OCI-M1 (cell line): ENCODE measurements at places on chromosomes 6 and 20.

GRCh38 chr20:18055261-18055660 lies 2.5 kb downstream of the OVOL2 start:
- no peak for DNase-seq

- no peak for DNase-seq
Observed at GRCh38 chr6:39430871-39431523, 108.5 kb upstream of the KCNK16 start.

- peak; percentile 88 for DNase-seq
Observed at GRCh38 chr6:79077715-79078074, 359 bp downstream of the PHIP start.

DNA sequence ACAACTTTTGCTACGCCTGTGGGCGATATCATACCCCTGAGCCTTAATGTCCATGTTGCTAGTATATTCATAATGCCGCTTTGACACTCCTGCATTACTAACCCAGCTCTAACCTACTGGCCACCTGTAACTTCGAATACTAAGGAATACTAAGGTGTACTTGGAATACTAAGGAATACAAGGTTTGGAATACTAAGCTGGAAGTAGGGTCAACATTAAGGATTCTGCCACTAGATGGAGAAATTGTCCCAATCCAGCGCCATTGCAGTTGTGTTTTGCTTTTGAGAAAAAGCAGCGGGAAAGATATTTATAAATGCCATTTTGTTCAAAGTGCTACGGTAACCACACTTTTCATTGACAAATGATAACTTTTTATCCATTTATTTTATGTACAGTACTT lies 10.7 kb downstream of the TBXT start:
- DNase-seq, result peak; percentile 13

DNA sequence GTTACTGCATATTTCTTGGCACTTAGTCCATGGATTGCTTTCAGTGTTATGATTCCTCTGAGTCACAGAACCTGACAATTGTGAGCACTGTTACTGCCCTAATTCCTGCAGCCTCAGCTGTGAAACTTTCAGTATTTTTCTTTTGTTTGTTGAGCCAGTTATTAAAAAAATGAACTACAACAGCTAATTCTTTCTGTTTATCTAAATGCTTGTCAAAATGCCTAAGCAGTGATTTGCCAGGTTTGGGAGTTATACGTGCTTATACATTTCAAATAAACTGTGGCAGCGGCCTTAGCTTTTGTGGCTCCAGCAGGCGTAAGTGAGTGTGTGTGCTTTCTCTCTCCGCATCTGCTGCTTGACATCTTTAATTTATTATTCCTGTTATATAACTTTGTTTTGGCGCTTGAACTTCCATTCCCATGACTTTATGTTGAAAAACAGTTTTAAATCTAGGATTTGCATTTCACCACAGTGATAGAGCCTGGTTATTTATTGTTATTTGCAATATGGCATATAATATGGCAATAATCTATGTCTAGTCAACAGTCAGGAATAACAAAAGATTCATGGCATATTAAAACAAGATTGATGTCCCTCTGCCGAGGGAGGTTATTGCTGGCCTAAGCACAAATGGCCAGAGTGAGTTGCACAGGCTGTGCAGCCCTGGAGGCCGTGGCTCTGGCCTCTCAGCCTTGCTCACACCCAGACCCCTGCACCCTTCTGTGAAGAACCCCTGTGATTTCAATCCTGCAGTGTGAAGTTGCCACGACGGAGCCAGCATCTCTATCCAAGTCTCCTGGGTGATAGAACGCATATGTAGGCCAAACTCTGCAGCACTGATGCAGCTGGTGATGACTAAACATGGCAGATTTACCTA lies 303.4 kb downstream of the THBS2 start:
- no peak for DNase-seq

DNA sequence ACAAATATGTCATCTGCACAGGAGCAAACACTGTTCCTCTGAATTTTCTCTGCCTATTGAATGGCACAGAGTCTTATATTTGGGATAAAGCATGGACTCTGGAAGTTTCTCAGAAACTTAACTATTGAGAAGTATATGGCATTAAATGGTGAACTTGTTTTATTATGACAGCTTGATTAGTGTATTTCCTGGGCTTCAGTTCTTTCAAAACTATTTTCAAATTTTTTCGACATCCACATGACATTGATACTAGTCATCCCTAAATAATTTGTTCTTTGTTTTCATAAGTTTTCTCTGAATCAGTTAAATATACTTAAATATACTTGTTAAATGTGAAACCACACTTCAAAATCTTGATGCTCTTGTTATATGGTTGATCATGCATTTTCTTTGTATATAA lies 144.0 kb upstream of the TSHZ2 start:
- no peak for DNase-seq

DNA sequence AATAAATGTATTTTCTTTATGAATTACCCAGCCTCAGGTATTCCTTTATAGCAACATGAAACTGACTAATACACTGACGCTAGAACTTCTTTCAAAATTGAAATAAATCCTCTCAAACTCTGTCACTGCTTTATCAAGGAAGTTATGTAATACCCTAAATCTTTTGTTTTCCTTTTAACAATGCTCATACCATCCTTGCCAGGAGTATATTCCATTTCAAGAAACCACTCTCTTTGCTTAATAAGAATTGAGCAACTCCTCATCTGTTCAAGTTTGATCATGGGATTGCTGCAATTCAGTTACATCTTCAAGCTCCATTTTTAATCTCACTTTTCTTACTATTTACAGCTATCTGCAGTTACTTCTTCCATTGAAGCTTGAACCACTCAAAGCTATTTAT lies 707.6 kb upstream of the MARCKS start:
- no peak for DNase-seq

- no peak for DNase-seq
Observed at GRCh38 chr20:2131366-2131765, 29.7 kb downstream of the STK35 start.

- no peak for DNase-seq
Observed at GRCh38 chr6:112786801-112787200, 439.7 kb downstream of the RFPL4B start.

GRCh38 chr20:24961384-24962181 lies 12.5 kb downstream of the CST7 start:
- no peak for DNase-seq

GRCh38 chr6:168218785-168219566 lies 100.6 kb downstream of the DACT2 start:
- DNase-seq, result no peak

GRCh38 chr20:11372876-11373790 lies 544.6 kb upstream of the BTBD3 start:
- peak; percentile 41 for DNase-seq

DNA sequence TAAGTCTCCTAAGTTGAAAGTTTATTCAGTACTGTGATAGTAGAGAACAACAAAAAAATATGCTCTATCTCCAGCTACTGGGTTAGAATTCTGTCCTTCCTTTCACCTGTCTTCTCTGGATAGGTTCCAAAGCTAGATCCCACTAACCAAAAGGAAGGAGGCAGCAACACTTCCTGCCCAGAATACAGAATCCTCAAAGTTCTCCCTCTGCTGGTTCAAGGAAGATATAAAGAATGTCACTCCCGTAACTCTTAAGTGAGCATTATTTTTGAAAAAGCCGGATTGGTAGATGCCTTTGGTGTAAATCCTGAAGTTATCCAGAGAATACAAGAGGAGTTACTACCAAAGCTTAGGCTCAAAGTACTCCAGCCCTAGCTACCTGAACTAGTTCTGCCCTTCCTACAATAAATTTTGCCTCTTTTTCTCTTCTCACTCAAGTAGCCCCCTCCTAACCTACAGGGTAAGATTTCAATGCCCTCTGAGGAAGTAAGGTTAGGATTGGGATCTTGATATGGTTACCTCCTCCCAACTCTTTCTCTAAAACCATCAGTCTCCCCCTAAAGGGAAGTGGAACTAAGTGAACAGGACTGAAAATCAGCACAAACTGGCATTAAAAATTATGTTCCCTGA lies 26.0 kb upstream of the CRIP3 start:
- peak; percentile 82 for DNase-seq

DNA sequence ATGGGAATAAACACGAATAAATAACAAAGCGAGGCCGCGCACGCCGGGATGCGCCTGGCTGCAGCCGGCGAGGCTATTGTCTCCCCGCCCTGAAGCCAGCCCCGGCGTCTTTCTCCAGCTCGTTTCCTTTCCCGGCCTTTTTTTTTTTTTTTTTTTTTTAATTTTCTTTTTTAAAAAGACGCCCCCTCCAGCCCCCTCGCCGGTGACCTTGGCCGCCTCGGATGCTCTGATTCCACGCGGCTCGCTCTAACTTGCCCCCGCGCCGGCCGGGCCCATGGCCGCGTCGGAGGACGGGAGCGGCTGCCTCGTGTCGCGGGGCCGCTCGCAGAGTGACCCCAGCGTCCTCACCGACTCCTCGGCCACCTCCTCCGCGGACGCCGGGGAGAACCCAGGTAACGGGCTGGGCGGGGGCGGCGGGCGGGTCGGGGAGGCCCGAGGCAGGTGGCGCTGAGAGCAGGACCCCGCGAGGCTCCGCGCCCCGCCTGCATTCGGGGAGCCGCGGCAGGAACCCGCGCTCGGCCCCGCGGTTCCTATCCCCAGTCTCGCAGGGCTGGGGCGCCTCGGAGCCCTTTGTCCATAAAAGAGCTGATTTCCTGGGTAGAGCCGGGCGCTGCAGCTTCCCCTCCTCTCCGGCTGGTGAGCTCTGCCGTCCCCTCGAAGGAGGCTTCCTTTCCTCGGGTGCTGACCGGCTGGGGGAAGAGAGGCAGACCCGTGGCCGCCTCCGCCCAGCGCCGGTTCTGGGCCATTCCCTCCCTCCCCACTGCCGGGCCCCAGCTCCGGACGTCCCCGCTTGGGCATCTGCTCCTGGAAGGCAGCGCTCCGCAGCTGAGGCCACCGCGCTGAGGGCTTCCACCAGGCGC lies 631 bp downstream of the PHACTR3 start:
- DNase-seq, result no peak

DNA sequence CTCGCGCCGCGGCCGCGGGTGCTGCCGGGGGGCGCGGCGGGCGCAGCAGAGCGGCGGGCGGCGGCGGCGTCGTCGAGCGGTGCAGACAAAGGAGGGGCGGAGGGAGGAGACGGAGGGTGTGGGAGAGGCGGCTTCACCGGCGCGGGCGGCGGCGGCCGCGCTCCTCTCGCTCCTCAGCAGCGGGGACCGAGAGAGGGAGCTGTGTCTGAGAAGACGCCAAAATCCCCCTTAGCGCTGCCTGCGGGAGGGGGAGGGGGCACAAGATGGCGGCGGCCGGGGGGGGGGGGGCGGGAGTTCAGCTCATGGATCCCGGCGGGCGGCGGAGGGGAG lies 296 bp downstream of the ADNP start:
- DNase-seq, result no peak

DNA sequence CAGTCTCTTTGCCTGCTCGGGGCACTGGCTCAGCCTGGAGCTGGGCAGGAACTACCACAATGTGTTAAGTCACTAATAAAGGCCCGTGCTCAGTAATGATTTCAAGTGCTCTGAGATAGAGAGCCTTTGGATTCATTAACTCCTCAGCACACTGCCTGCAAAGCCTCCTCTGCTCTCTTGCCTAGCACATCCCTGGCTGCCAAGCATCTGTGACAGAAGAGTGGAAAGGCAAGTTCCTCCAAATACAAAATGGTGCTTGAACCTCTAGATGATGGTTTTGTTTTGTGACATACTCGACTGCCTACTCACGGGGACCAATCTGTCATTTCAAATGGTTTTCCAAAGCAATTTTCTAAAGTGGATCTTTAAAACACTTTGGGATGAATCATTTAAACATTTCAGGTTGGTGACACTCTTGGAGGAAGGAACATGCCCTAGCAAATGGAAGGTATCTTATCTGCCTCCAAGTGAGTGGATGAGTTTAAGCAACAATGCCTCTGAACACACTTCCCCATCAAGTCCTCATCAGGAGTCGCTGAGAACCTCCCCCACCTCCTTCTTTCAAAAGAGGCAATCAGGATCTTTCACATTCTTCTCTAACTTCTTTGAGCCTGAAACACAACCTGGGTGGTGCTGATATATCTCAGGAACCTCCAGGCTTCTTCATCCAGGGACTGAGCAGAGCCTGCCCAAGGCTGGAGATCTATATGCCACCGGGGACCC lies 35.8 kb downstream of the METTL24 start:
- DNase-seq, result peak; percentile 33

- DNase-seq, result no peak
Observed at GRCh38 chr6:12324099-12324498, 33.9 kb downstream of the EDN1 start.

GRCh38 chr20:53826597-53827291 lies 233.1 kb upstream of the ZNF217 start:
- peak; percentile 20 for DNase-seq

GRCh38 chr6:168333491-168333890 lies 13.9 kb upstream of the DACT2 start:
- DNase-seq, result no peak

DNA sequence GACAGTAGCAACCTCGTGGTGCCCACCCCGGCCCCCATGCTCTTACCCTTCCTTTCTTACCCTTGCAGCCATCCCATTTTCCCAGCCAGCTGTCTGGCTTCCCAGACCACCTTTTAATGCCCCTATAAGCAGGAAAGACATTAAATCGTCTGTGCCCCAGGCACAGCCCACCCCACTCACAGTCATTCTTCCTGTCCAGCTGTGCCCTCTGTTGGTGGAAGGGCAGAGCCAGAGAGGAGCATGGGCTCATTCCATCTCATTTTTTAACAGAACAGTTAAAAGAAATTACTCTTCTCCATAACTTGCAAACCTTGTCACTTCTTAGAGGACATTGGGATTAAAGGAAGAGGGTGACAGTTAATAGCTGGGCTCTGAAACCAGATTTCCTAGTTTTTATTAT lies 240.5 kb downstream of the NRN1 start:
- no peak for DNase-seq

DNA sequence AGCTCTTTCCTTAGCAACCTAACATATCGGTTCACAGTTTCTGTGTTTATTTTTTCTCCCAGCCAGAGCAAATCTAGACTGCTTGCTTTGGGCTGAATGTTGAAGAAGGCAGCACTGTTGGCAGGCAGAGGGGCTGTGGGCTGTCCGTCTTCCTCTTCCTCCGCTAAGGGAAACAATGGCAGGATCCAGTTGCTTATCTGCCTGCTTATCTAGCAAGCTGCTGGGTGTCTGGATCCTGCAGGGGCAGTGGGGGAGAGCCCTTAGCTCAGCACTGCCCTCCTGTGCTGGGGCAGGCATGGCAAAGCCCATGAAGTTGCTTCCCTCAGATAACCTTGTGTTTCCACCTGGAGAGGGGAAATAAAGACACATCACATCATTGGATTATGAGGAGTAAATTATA lies 92.7 kb upstream of the CD93 start:
- peak; percentile 78 for DNase-seq

DNA sequence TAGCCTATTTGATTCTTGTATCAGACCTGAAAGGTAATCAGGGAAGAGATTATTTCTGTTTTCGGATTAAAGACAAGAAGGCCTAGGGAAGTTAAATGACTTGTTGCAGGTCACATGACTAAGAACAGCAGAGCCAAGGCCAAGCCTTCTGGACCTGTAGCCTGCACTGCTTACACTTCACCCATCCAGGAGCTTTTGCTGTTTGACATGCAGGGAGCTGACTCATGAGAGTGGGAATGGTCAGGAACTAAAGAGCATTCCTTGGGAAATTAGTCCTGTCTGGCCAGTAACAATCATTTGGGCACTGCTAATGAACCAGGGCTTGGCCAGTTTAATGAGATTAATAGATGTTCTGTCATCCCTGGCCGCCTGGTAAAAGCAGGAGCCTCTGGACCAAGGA lies 46.8 kb downstream of the EIF2S2 start:
- DNase-seq, result no peak

GRCh38 chr6:27280064-27280539 lies 32.0 kb downstream of the POM121L2 start:
- peak; percentile 88 for DNase-seq
